Kidney (tissue), 22 donors: ENCODE measurements at places on chromosomes 12 and 14. TPM values are rescaled to one million over a fixed set of nuclear protein-coding genes. Genes with fewer than 3 reads are reported as not detected.
A peak's percentile ranks its signal among the peaks of the same experiment; 100 is the strongest.

Gene RIPK3
- 19.5 TPM for total RNA-seq

Gene RTL1
- not detected for total RNA-seq

Gene TGM1
- 13.1 TPM for total RNA-seq

Gene INSM2
- total RNA-seq = not detected

Gene GALNT6
- total RNA-seq = 16.8 TPM

- no peak overlapping the region for H3K4me3 ChIP-seq
- no peak for DNase-seq
- peaks cover 5% of the 10 kb centered on the region for H3K4me1 ChIP-seq
- no peak overlapping the region for H3K27ac ChIP-seq
- H3K36me3 ChIP-seq = no peaks in the 10 kb centered on the region
Measured at GRCh38 chr12:127254420-127254955, 1012.5 kb upstream of the TMEM132C start.

DNA sequence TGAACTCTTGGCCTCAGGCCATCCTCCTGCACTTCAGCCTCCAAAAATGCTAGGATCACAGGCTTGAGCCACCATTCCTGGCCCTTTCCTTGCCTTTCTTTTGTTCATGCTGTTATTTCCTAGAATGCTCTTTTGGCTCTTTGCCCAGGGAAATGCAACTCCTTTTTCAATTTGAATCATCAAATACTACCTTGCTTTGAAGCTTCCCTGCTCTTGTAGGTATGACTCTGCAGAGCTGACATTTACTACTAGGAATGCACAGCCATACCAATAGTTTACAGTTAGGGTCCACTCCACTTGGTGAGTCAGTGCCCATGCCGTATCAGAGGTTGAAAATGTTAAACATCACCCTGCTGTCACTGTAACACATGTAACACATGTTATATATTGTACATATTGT, 107.0 kb upstream of the CRY1 start:
- DNase-seq = peak; percentile 6
- no peak overlapping the region for H3K27ac ChIP-seq
- H3K27me3 ChIP-seq = no peaks in the 10 kb centered on the region

DNA sequence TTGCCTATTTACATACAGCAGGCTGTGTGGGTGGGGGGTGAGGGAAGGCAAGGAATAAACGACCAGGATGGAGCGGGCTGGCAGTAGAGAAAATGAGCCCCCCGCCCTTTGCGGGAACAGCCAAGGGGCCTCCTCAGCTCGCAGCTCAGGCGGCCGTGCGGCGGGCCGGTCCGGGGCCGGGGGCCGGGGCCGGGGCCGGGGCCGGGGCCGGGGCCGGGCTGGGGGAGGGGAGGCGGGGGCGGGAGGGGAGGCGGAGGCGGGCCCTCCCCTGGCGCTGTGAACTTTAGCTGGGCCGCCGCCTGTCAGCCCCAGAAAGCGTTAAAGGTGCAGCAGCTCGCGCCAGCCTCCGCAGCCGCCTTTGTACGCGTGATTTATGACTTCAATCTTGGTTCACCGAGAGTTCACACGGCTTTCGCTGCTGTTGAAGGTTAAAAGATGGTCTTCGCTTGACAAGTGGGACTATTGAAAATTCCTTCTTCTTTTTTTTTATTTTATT, 28.8 kb downstream of the HOXC4 start:
- H3K27ac ChIP-seq = peak overlapping the region; percentile 78
- H3K36me3 ChIP-seq = no peaks in the 10 kb centered on the region
- peaks cover 2% of the 10 kb centered on the region for H3K4me1 ChIP-seq
- no peaks in the 10 kb centered on the region for H3K27me3 ChIP-seq

- no peaks in the 10 kb centered on the region for H3K27me3 ChIP-seq
- H3K27ac ChIP-seq = no peak overlapping the region
- peak; percentile 28 for DNase-seq
- H3K4me1 ChIP-seq = no peaks in the 10 kb centered on the region
- peak overlapping the region; percentile 25 for H3K4me3 ChIP-seq
Measured at GRCh38 chr14:26845151-26845818, 247.5 kb upstream of the NOVA1 start.

DNA sequence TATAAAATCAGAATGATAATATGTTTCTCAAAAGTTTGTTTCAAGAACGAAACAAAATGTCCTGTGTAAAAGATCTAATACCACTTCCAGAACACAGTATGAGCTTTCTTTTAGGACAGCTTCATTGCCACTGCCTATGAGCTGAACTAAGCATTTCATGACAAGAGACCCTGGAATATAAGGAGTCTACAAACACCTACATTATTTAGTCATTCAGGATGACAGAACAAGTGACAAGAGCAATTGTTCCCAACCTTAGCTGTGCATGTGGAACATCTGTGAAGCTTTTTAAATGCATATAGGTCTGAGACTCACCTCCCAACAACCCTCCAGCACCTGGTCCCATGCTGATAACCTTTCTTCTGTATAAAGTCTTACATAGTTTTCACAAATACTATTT, 103.1 kb upstream of the GARIN6 start:
- no peak overlapping the region for H3K27ac ChIP-seq
- H3K4me1 ChIP-seq = no peaks in the 10 kb centered on the region
- no peak overlapping the region for H3K4me3 ChIP-seq
- H3K27me3 ChIP-seq = no peaks in the 10 kb centered on the region
- DNase-seq = no peak

DNA sequence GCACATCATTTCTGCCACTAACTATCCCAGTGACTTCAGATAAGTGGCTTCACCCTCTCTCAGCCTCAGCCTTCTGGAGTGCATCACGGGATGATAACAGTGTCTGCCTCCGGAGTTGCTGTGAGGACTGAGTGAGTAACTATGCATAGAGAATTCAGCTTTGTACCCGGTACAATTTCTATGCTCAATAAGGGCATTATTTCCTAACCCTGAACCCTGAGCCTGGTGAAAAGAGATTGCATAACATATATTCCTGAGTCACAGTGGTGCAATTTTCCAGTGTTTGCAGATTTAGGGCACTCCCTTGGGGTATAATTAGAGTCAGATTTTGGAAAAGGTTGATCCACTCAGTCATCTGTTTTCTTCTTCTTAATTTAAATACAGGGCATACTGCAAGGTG, 181.1 kb downstream of the PTPN11 start:
- H3K36me3 ChIP-seq = no peaks in the 10 kb centered on the region
- H3K27me3 ChIP-seq = no peaks in the 10 kb centered on the region
- H3K4me1 ChIP-seq = no peaks in the 10 kb centered on the region
- H3K4me3 ChIP-seq = no peak overlapping the region
- H3K27ac ChIP-seq = no peak overlapping the region

GRCh38 chr14:64733321-64733720, 29.1 kb downstream of the PLEKHG3 start:
- peak; percentile 16 for DNase-seq
- no peaks in the 10 kb centered on the region for H3K4me1 ChIP-seq
- H3K36me3 ChIP-seq = peaks cover 32% of the 10 kb centered on the region
- H3K27ac ChIP-seq = no peak overlapping the region
- H3K27me3 ChIP-seq = no peaks in the 10 kb centered on the region

DNA sequence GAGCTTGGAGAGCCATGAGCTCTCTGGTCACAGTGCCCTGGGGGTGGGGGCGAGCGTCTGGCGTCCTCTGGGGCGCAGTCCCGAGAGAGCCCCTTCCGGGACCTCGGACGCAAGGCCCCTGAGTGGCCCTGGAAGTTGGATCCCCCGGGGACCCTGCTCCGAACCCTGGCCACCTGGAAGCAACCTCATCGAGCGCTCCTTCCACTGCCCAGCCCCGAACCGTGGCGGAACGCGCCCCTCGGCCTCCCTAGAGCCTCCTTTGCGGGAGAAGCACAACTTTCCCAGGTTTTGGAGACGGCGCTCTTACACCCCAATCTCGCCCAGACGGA, 1.2 kb downstream of the NOS1 start:
- no peaks in the 10 kb centered on the region for H3K36me3 ChIP-seq
- no peak overlapping the region for H3K27ac ChIP-seq
- peaks cover 44% of the 10 kb centered on the region for H3K27me3 ChIP-seq
- no peak for DNase-seq

- H3K4me3 ChIP-seq = no peak overlapping the region
- no peaks in the 10 kb centered on the region for H3K4me1 ChIP-seq
- no peaks in the 10 kb centered on the region for H3K27me3 ChIP-seq
- no peak overlapping the region for H3K27ac ChIP-seq
- DNase-seq = no peak
- H3K36me3 ChIP-seq = no peaks in the 10 kb centered on the region
Measured at GRCh38 chr12:86137936-86138335, 118.3 kb downstream of the MGAT4C start.
